MCF 10A (cell line): ENCODE measurements at places on chromosomes 13 and 19. TPM values are rescaled to one million over a fixed set of nuclear protein-coding genes. Genes with fewer than 3 reads are reported as not detected.
A peak's percentile ranks its signal among the peaks of the same experiment; 100 is the strongest.

The KLK11 gene
- total RNA-seq = not detected in 2 replicates

The IGFL3 gene
- not detected in 2 replicates for total RNA-seq

The SIX5 gene
- 17.3 and 19.6 TPM in 2 replicates for total RNA-seq

The KIR3DL2 gene
- total RNA-seq = not detected in 2 replicates

DNA sequence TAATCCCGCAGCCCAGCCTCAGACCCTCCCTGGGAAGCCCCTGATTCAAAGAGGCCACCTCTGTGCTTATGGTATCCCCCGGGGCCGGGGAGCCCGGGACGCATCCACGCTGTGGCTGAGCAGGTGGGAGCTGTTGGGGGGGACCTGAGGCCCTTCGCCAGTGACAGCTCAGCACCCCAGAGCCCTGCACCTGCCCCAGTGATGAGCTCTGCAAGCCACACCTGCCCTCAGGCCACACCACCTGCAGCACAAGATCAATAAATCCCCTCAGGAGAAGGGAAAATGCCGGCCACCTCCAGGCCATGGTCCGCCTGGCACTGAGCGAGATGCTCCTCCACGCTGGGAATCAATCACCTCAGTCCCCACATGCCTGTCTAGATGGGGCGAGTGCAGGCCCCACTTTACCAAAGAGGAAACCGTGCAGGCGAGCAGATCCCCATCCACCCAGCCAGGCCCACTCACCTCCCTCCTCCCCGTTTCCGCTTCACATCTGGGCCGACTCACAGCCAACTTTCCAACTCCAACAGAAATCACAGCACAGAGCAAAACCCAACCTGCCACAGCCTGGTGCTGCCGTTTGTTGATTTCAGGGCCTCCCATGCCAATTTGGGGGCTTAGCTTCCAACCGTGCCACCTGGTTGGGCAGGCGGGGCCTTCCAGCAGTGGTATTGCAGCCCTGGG lies 12.8 kb downstream of the MOB3A start:
- no peaks in the 10 kb centered on the region for H3K27me3 ChIP-seq
- H3K36me3 ChIP-seq = peaks cover 44% of the 10 kb centered on the region
- DNase-seq = no peak

DNA sequence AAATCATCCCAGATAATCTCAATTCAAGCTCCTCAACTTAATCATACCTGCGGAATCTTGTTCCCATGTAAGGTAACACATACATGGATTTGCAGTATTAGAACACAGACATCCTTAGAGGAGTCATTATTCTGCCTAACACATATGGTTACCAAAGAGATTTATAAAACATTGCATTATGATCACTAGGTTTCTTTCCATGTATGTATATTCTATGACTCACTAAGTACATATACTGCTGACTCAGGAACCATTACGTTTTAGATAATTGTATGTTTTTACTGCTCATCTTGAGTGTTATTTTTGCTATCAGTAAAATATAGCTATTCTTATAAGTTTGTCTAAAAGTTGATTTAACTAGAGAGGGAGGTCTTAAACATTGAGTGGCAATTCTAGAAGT lies 182.9 kb downstream of the SLITRK6 start:
- no peaks in the 10 kb centered on the region for H3K27me3 ChIP-seq
- H3K36me3 ChIP-seq = no peaks in the 10 kb centered on the region
- DNase-seq = peak; percentile 17
- no peak overlapping the region for H3K4me3 ChIP-seq

DNA sequence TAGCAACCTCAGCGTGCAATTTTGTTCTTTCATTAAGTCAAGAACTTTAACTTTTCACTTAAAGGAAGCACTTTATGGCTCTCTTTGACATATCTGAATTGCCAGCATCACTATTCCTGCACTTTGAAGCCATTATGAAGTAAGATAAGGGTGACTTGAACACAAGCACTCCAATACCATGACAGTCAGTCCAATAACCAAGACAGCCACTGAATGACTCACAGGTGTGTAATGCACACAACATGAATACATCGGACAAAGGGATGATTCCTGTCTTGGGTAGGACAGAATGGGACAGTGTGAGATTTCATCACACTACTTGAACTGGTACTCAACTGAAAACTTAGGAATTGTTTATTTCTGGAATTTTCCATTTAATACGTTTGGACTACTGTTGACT lies 233.7 kb upstream of the IPO5 start:
- no peak overlapping the region for H3K27ac ChIP-seq
- peak; percentile 75 for DNase-seq
- H3K4me3 ChIP-seq = no peak overlapping the region
- no peaks in the 10 kb centered on the region for H3K27me3 ChIP-seq

DNA sequence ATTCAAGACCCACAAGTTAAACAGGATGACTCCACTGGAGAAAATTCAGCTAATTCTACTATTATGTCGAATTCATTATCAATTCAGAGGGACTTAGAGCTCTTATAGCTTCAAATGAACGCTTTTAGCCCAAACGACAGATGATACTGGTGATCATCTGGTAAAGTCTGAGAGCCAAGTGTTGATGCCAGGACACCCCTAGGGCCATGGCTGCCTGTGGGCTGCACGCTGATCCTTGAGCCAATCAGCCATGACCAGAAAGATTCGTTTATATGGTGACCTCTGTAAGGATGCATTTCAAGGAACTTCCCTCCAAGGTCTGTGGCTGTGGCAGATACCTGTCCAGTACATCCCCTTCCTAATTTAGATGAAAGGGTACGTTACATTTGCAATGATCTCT lies 10.9 kb downstream of the MEDAG start:
- no peak overlapping the region for H3K27ac ChIP-seq
- no peaks in the 10 kb centered on the region for H3K36me3 ChIP-seq
- H3K4me3 ChIP-seq = no peak overlapping the region
- H3K27me3 ChIP-seq = peaks cover 14% of the 10 kb centered on the region
- H3K4me1 ChIP-seq = no peaks in the 10 kb centered on the region

DNA sequence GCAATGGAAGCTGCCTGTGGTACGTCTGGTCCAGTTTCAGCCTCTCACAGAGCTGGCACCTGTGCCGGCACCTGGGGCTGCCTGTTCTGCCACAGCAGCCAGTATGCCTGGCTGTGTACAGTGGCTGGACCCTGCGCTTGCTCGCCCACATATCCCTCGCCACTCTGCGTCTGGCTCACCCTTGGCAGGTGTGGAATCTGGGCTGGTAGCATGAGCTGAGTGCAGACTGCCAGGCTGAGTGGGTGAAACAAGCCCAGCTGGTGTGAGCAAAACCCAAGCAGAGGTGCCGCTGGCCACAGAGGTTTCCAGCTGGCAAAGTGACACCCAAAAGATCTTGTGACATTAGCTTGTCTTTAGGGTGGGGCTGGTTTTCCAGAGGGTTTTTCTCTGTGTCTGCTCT lies 80.7 kb downstream of the ING1 start:
- H3K4me3 ChIP-seq = no peak overlapping the region
- H3K4me1 ChIP-seq = no peaks in the 10 kb centered on the region
- no peak overlapping the region for H3K27ac ChIP-seq
- peaks cover 17% of the 10 kb centered on the region for H3K27me3 ChIP-seq
- no peak for DNase-seq
- no peaks in the 10 kb centered on the region for H3K36me3 ChIP-seq

The NLRP4 gene
- not detected in 2 replicates for total RNA-seq

DNA sequence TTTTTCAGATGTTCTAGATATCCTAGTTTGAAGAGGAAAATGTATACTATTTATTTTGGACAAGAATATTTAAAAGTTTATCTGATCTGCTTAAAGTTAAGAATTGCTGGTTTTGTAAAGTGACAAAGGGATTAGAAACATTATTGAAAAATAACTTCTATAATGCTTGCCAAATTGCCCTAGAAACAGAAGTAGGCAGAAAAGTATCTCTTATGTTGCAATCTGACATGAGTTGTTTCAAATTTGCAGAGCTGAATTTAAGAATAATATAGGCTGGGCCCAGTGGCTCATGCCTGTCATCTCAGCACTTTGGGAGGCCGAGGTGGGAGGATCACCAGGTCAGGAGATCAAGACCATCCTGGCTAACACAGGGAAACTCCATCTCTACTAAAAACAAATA lies 777.1 kb downstream of the LIG4 start:
- no peak overlapping the region for H3K27ac ChIP-seq
- H3K36me3 ChIP-seq = no peaks in the 10 kb centered on the region
- H3K4me1 ChIP-seq = peaks cover 9% of the 10 kb centered on the region
- H3K27me3 ChIP-seq = no peaks in the 10 kb centered on the region

- no peak for DNase-seq
- H3K27me3 ChIP-seq = no peaks in the 10 kb centered on the region
- H3K36me3 ChIP-seq = no peaks in the 10 kb centered on the region
- no peak overlapping the region for H3K27ac ChIP-seq
- no peak overlapping the region for H3K4me3 ChIP-seq
Measured at GRCh38 chr13:20714161-20714560, 10.7 kb downstream of the IL17D start.

DNA sequence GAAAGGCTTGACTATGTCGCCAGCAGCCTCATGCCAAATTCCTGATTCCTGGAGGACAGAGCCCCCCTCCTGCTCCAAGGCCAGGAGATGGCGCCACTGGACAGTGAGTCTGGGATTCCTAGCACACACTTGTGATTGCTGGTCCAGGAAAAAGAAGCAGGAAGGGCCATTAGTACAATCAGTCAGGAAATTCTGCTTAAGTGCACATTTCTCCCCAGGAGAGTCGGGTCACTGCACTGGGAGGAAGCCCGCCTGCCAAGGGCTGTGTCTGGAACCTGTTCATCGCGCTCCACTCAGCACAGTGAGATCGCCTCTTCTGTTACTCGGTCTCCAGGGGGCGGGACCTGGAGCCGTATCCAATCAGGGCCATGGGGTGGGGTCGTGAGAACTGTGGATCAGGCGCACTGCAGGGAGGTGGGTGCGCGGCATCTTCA lies 65.1 kb downstream of the ZNF823 start:
- no peak for DNase-seq
- no peaks in the 10 kb centered on the region for H3K36me3 ChIP-seq
- H3K27ac ChIP-seq = no peak overlapping the region
- H3K4me1 ChIP-seq = no peaks in the 10 kb centered on the region
- no peak overlapping the region for H3K4me3 ChIP-seq
- no peaks in the 10 kb centered on the region for H3K27me3 ChIP-seq

DNA sequence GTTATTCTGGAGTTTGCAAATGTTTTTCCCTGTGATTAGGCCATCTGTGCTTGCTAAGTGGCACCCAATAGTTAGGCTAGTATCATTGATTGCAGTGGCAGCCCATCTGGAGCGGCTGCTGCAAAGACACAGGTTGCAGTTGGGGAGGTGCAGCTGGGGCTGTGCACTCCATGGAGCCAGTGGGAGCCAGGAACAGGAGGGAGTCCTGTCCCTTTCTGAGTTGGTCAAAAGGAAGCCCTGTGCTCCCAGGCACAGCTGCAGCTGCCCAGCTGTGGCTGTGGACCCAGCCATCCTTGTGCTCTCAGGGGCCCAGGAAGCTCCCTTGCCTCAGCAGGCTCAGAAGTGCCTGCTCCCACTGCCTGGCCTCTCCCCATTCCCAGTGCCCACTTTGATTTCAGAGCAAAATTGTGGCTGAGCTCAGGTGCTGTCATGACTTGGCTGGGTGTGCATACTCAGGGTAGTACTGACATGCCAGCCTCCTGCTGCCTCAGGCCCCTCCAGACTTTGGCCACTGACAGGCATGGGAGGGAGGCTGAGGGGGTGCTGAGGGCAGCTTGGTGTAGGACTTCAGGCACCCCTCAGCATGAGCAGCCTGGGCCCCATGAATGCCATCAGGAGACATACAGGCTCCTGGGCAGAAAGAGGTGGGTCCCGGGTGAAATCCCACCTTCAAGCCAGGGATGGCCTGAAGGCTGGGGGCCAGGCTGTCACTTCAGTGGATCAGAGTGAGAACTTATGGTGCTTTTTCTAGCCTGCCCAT lies 270.6 kb downstream of the PCDH20 start:
- H3K27me3 ChIP-seq = no peaks in the 10 kb centered on the region
- no peaks in the 10 kb centered on the region for H3K36me3 ChIP-seq
- no peak overlapping the region for H3K27ac ChIP-seq

DNA sequence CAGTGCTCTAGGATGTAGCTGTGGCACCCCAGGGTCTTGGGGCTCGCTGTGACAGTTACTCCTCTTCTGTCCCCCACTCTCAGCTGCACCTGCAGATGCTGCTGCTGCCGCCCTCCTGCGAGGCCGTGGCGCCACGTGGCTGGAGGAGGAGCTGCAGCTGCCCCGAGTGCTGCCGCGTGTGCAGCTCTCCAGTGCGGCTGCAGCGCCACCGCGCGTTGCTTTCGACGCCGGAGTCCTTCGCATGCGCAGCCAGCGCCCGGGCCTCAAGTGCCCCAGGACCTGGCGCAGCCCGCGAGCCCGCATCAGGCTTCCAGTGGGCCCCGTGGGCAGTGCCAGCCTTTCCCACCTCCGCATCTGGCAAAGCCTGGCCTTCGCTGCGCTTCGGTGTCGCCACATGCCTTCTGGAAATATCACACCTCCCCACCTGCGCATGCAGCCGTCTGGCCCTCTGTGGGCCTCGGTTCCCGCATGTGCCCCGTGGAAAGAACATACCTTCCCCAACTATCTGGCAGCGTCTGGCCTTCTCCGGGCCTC lies 692 bp upstream of the ZNF580 start:
- DNase-seq = no peak
- peaks cover 37% of the 10 kb centered on the region for H3K36me3 ChIP-seq
- no peaks in the 10 kb centered on the region for H3K27me3 ChIP-seq
- peak overlapping the region; percentile 49 for H3K27ac ChIP-seq
- peaks cover 34% of the 10 kb centered on the region for H3K4me1 ChIP-seq

The IL11 gene
- total RNA-seq = 4.2 TPM in 2 replicates
